Esophagus muscularis mucosa (tissue), 4 donors: ENCODE measurements at places on chromosomes 6 and 20. TPM values are rescaled to one million over a fixed set of nuclear protein-coding genes. Genes with fewer than 3 reads are reported as not detected.

GRCh38 chr6:11113038-11113437 lies 1.5 kb upstream of the ERVFRD-1 start:
- DNase-seq, result no peak
- H3K27ac ChIP-seq, result no peak overlapping the region
- no peaks in the 10 kb centered on the region for H3K36me3 ChIP-seq
- no peaks in the 10 kb centered on the region for H3K27me3 ChIP-seq
- no peak overlapping the region for H3K4me3 ChIP-seq

GRCh38 chr6:33620856-33621710 lies at the start of gene ITPR3:
ITPR3 (plus strand) TSS chr6:33621322; CDS start chr6:33621603, 281 bp downstream.
- peak within 1 kb of the TSS; percentile 90 for H3K27ac ChIP-seq
- H3K4me3 ChIP-seq, result peak within 1 kb of the TSS; percentile 61
- peaks cover 10% of the 10 kb centered on the region for H3K27me3 ChIP-seq

GRCh38 chr6:9933677-9934076 lies 481.2 kb downstream of the TFAP2A start:
- H3K36me3 ChIP-seq, result no peaks in the 10 kb centered on the region
- H3K4me1 ChIP-seq, result no peaks in the 10 kb centered on the region
- H3K27me3 ChIP-seq, result no peaks in the 10 kb centered on the region
- no peak overlapping the region for H3K4me3 ChIP-seq
- no peak for DNase-seq

DNA sequence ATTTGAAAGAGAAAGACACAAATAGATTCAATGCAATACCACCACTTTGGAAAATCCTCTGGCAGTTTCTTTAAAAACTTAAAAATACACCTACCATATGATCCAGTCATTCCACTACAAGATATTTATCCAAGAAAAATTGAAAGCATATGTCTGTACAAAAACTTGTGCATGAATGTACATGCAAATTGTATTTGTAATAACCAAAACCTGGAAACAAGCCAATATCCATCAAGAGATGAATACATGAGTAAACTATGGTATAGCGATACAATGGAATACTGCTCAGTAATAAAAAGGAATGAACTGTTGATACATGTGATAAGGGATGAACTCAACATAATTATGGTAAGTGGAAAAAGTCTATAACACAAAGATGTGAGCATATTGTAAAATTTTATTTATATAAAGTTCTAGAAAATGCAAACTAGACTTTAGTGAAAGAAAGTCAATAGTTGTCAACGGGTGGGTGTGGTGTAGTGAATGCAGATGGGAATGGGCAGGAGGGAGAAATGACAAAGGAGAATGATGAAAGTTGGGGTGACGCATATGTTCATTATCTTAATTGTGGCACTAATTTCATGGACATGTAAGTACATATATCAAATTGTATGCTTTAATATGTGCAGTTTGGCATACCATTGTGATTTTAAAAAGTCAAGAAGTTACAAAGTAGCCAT lies 347.5 kb downstream of the SAMD5 start:
- H3K27me3 ChIP-seq, result no peaks in the 10 kb centered on the region
- no peaks in the 10 kb centered on the region for H3K36me3 ChIP-seq
- no peaks in the 10 kb centered on the region for H3K4me1 ChIP-seq
- H3K4me3 ChIP-seq, result no peak overlapping the region

Gene DOK5
- 0.75 TPM for total RNA-seq

- H3K4me1 ChIP-seq, result no peaks in the 10 kb centered on the region
- no peak for DNase-seq
- H3K4me3 ChIP-seq, result no peak overlapping the region
- H3K27me3 ChIP-seq, result no peaks in the 10 kb centered on the region
- H3K27ac ChIP-seq, result no peak overlapping the region
- H3K36me3 ChIP-seq, result peaks cover 3% of the 10 kb centered on the region
These were observed 19.5 kb downstream of the RNF24 start for GRCh38 chr20:3995749-3996320.

DNA sequence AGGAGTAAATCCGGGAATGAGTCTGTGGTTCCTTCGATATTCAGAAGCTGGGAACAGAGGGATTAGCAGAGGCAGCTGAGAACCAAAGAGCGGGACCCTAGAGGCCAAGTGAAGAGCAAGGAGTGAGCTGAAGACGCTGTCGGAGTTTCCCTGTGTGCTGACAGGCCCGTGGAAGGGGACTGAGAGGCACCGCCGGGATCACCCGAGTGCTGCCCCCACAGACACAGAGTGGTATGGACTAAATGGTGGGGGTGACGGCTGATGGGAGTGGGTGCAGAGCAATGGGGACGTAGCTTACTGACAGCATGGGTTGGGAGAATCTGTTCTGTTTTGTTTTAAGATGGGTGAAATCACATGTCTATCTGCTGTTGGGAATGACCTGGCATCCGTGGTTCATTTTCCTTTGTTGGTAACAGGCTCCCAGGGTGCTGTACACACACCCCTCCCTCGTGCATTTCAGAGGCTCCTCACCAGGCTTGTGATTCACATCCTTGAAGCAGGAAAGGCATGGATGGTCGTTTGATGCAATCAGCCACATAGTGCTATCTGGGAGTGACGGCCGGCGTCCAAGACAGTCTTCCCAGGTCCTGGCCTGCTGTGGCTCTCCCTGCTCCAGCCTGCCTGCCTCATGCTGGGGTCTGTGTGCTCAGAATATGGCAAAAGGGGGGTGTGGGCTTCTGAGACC lies 97.4 kb downstream of the THBS2 start:
- peak; percentile 77 for DNase-seq
- H3K36me3 ChIP-seq, result no peaks in the 10 kb centered on the region
- no peak overlapping the region for H3K4me3 ChIP-seq
- peaks cover 33% of the 10 kb centered on the region for H3K4me1 ChIP-seq
- no peak overlapping the region for H3K27ac ChIP-seq
- no peaks in the 10 kb centered on the region for H3K27me3 ChIP-seq

Gene SYTL3
- total RNA-seq, result 10.1 TPM

DNA sequence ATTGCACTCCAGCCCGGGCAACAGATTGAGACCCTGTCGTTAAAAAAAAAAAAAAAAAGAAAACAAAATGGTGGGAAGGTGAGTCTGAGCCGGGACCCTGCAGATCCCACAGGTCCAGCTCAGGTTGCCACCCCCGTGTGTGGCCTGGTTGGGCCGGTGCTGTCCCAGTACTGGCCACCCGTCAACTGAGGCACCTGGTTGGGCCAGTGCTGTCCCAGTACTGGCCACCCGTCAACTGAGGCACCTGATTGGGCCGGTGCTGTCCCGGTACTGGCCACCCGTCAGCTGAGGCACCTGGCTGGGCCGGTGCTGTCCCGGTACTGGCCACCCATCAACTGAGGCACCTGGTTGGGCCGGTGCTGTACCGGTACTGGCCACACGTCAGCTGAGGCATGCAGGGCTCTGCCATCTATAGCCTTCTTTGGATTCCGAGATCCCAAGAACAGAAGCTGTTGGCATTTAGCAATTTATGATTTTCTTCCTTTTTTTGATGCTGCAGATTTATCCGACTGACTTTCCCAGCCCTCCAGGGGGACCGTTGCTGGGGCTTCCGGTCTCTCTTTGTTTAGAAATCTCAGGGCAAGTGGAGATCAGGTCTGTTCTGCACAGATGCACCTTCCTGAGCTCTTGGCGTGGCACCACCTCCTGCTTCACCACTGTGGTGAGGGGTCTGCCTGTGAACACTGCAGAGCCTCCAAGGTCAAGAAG lies 113.8 kb downstream of the SYCP2 start:
- no peak overlapping the region for H3K27ac ChIP-seq
- H3K36me3 ChIP-seq, result no peaks in the 10 kb centered on the region
- DNase-seq, result peak; percentile 74
- H3K4me3 ChIP-seq, result no peak overlapping the region
- no peaks in the 10 kb centered on the region for H3K27me3 ChIP-seq
- H3K4me1 ChIP-seq, result peaks cover 15% of the 10 kb centered on the region

DNA sequence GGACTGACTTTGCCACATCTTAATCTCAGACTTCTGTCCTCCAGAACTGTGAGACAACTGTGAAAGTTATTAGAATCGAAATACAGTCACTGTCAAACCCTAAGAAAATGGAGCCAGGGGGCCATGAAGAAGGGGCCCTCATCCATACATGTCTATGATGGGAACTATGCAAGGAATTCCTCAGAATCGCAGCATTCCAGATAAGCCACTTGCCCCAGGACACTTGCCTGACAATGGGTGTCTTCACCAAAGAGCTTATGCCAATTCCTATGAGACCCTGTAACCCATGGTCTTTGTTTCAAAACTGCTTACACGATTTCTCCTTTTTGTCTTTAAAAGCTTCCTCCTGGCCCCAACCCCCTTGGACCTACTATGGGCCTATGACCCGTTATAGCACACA lies 90.4 kb upstream of the FOXP4 start:
- DNase-seq, result no peak
- no peaks in the 10 kb centered on the region for H3K27me3 ChIP-seq
- H3K4me1 ChIP-seq, result peaks cover 16% of the 10 kb centered on the region

DNA sequence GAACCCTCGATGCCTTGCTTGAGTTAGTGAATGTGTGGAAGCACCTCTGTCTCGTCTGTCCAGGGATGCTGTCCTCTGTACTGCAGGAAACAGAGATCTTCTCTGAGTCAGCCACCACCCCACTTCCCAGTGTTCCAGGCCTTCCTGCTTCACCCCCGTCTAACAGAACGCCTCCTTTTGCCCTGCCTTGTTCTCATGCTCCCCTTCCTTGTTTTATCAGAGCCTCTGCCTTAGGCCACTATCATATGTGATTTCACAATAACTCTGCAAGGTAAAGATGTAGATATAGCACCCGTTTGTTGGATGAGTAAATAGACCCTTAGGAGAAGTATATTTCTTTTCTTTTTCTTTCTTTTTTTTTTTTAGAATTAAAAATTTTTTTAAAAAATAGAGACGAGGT lies 106.7 kb upstream of the CLDN20 start:
- H3K36me3 ChIP-seq, result no peaks in the 10 kb centered on the region
- H3K27me3 ChIP-seq, result no peaks in the 10 kb centered on the region
- H3K4me3 ChIP-seq, result no peak overlapping the region
- H3K4me1 ChIP-seq, result peaks cover 24% of the 10 kb centered on the region

DNA sequence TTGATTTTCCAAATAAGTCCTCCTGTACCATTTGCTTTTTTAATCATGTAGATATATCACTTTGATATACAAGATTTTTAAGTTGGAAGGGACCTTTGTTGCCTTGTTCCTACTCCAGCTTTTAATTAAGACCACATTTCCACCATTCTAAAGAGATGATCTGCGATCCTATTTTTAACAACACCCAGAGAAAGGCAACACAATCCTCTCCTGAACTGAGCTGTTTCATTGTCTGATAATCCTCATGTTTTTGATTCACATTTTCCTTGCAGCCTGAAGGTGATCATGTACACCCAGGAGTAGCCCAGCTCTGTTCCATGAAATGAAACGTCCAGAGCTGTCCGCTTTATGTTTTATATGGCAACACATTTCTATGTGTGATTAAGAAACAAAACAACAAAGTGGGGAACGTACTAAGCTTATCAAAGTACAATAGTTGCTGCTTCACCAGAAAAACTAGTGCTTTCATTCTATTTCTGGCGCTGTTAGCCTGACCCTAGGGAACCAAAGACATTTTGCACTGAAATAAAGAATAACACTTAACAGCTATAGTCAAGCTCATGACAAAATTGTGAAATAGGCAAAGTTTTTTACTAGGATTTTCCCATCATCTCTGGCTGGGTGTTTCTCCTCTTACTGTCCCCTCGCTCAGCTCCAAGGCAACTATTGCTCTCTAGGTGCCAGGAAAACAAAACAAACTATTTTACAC lies 22.6 kb upstream of the TRAF3IP2 start:
- no peaks in the 10 kb centered on the region for H3K27me3 ChIP-seq
- no peak overlapping the region for H3K4me3 ChIP-seq
- H3K36me3 ChIP-seq, result no peaks in the 10 kb centered on the region
- H3K4me1 ChIP-seq, result peaks cover 27% of the 10 kb centered on the region
- DNase-seq, result no peak
- H3K27ac ChIP-seq, result peak overlapping the region; percentile 59

Gene ENPP5
- 1.2 TPM for total RNA-seq

- H3K27me3 ChIP-seq, result no peaks in the 10 kb centered on the region
- H3K36me3 ChIP-seq, result no peaks in the 10 kb centered on the region
- peaks cover 5% of the 10 kb centered on the region for H3K4me1 ChIP-seq
- no peak overlapping the region for H3K27ac ChIP-seq
- DNase-seq, result no peak
These were observed 120.2 kb downstream of the MBOAT1 start for GRCh38 chr6:20092071-20092566.

GRCh38 chr6:84688141-84688873 lies 76.1 kb downstream of the TBX18 start:
- H3K4me3 ChIP-seq, result no peak overlapping the region
- peaks cover 31% of the 10 kb centered on the region for H3K4me1 ChIP-seq
- no peaks in the 10 kb centered on the region for H3K27me3 ChIP-seq
- H3K27ac ChIP-seq, result peak overlapping the region; percentile 74
- DNase-seq, result no peak
- H3K36me3 ChIP-seq, result no peaks in the 10 kb centered on the region

GRCh38 chr6:6581054-6581453 lies 7.5 kb upstream of the LY86 start:
- H3K36me3 ChIP-seq, result no peaks in the 10 kb centered on the region
- DNase-seq, result peak; percentile 68
- H3K4me1 ChIP-seq, result no peaks in the 10 kb centered on the region
- H3K27me3 ChIP-seq, result no peaks in the 10 kb centered on the region

Gene KCNK5
- 6.2 TPM for total RNA-seq

Gene WFDC12
- not detected for total RNA-seq

Gene SLC17A1
- not detected for total RNA-seq

Gene PPP1R10
- total RNA-seq, result 24.5 TPM

GRCh38 chr6:13395272-13396237 lies 67.2 kb upstream of the TBC1D7 start:
- peak overlapping the region; percentile 4 for H3K27ac ChIP-seq
- H3K27me3 ChIP-seq, result no peaks in the 10 kb centered on the region
- DNase-seq, result no peak
- no peaks in the 10 kb centered on the region for H3K36me3 ChIP-seq

GRCh38 chr6:33195304-33196165 lies 3.3 kb upstream of the COL11A2 start:
- DNase-seq, result no peak
- peaks cover 51% of the 10 kb centered on the region for H3K4me1 ChIP-seq
- peaks cover 19% of the 10 kb centered on the region for H3K27me3 ChIP-seq
- H3K36me3 ChIP-seq, result peaks cover 25% of the 10 kb centered on the region
- no peak overlapping the region for H3K4me3 ChIP-seq
- no peak overlapping the region for H3K27ac ChIP-seq

Gene NHLRC1
- 1.2 TPM for total RNA-seq

Gene SPDEF
- not detected for total RNA-seq

Gene LAMP5
- 0.17 TPM for total RNA-seq

GRCh38 chr6:69816026-69816425 lies 19.2 kb upstream of the LMBRD1 start:
- no peaks in the 10 kb centered on the region for H3K27me3 ChIP-seq
- no peaks in the 10 kb centered on the region for H3K36me3 ChIP-seq
- no peaks in the 10 kb centered on the region for H3K4me1 ChIP-seq
- H3K4me3 ChIP-seq, result no peak overlapping the region
- no peak for DNase-seq

Gene SLC16A10
- 0.57 TPM for total RNA-seq
